ENCODE measurements at places on chromosomes 2 and 18. TPM values are rescaled to one million over a fixed set of nuclear protein-coding genes. Genes with fewer than 3 reads are reported as not detected.

DNA sequence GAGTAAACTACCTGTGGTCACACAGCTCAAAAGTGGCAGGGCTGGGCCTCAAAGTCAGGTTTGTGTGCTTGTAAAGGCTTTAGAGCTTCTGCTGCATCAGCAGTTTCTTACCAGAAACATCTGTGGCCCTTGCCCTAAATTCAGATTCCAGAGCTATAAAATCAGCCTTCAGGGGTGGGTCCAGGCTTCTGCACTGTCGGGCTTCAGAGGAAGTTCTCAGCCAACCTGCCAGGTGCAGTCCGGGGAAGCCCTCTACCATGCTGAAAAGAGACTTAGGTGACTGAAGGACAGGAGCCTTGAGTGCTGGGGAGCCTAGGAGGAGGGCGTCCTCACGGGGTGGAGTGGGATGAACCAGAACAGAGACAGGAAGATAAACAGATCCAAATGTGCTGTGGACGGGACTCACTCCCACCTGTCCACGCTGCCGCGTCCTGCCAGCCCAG is 69.9 kb upstream of the HS6ST1 start:
- peaks cover 1% of the 10 kb centered on the region for H3K27me3 ChIP-seq
- no peak overlapping the region for H3K4me3 ChIP-seq
- no peak overlapping the region for H3K27ac ChIP-seq
- no peaks in the 10 kb centered on the region for H3K36me3 ChIP-seq
- no peaks in the 10 kb centered on the region for H3K4me1 ChIP-seq
- DNase-seq = no peak

DNA sequence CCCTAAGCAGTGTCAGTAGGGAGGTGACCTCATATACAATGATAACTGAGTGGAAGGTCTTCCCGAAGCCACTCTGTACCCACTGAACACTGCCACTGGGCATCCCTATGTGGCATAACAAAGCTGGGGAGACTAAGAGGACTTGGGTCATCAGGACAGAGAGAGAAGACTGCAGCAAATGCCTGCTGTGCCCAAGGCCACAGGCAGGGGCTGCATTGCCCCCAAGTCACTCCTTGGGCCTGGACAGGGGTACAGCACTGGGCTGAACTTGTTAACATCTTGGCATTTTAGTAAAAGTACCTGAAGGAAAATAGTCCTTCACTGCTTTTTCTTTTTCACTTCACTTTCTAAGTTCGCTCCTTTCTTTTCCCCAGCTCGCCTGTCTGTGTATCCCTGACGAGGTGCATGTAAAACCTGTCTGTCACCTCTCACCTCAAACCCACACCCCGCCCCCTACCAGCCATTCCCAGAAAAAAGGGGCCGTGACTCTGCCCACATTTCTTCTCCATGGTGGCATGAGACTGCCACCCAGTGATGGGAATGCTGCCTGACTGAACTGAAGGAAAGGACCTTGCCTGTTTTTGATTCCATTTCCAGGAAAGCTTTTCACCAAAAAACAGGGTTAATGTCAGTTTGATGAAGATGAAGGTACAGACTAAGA is 62.9 kb downstream of the MTHFD2 start:
- no peak overlapping the region for H3K4me3 ChIP-seq
- no peaks in the 10 kb centered on the region for H3K27me3 ChIP-seq
- no peak overlapping the region for H3K27ac ChIP-seq
- no peaks in the 10 kb centered on the region for H3K36me3 ChIP-seq
- no peak for DNase-seq

GRCh38 chr18:3015204-3015592 is 2.3 kb upstream of the LPIN2 start:
- H3K4me3 ChIP-seq = no peak overlapping the region
- H3K27ac ChIP-seq = peak overlapping the region; percentile 38
- H3K36me3 ChIP-seq = no peaks in the 10 kb centered on the region
- H3K4me1 ChIP-seq = no peaks in the 10 kb centered on the region
- DNase-seq = no peak

DNA sequence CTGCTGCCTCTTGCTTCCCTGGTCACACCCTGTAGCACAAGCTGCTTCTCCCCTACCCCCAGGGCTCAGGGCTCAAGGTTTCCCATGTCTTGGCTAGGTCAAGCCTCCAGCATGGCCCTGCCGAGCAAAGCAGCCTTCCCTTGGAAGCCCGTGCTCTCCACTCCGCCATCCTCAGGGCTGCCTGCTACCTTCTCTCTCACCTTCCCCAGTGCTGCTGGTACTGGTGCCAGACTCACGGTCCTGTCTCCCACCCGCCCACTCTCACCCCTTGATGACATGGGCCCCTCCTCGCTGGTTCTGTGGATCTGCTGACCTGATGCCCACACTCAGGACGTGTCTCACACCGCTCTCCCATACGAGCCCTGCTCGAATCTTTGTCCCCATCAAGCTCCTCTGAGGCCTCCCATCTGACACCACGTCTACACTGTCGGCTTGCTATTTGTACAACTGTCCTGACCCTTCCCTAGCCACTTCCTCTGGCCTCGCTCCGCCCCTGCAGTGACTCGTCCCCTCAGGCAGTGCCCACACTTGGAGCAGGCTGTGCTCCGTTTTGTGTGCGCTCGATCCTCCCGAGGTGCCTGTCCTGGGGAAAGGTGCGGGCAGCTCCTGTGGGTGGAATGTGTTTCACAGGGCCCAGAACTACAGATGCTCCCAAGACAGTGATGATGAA is 49.9 kb downstream of the ZAP70 start:
- no peak for DNase-seq
- no peak overlapping the region for H3K4me3 ChIP-seq
- peaks cover 5% of the 10 kb centered on the region for H3K4me1 ChIP-seq
- H3K27ac ChIP-seq = no peak overlapping the region

DNA sequence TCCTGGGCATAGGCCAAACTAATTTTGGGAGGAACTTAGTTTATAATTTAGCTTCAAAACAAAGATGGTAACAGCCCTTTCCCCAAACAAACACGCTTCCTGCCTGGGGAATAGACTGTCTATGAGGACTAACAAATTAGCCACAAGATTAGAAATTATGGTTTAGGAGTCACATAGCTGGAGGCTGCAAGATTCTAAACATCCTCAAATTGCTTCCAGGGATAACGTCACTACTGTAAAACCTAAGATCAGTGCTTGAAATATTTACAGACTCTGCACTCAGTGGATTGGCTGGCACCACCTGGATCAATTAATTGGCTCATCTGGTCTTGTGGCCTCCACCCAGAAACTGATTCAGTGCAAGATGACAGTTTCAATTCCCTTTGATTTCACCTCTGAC is 118.0 kb upstream of the TACR1 start:
- H3K27ac ChIP-seq = no peak overlapping the region
- peaks cover 3% of the 10 kb centered on the region for H3K4me1 ChIP-seq
- no peak overlapping the region for H3K4me3 ChIP-seq
- no peak for DNase-seq
- no peaks in the 10 kb centered on the region for H3K36me3 ChIP-seq
- H3K27me3 ChIP-seq = no peaks in the 10 kb centered on the region

- H3K27ac ChIP-seq = no peak overlapping the region
- peak; percentile 11 for DNase-seq
- no peaks in the 10 kb centered on the region for H3K27me3 ChIP-seq
- no peaks in the 10 kb centered on the region for H3K4me1 ChIP-seq
- no peaks in the 10 kb centered on the region for H3K36me3 ChIP-seq
Observed at GRCh38 chr2:215660687-215661086, 224.8 kb upstream of the FN1 start.

- no peaks in the 10 kb centered on the region for H3K36me3 ChIP-seq
- no peak for DNase-seq
- H3K27ac ChIP-seq = no peak overlapping the region
- H3K4me3 ChIP-seq = no peak overlapping the region
- H3K4me1 ChIP-seq = peaks cover 22% of the 10 kb centered on the region
Observed at GRCh38 chr2:46257476-46257875, 39.7 kb upstream of the EPAS1 start.

DNA sequence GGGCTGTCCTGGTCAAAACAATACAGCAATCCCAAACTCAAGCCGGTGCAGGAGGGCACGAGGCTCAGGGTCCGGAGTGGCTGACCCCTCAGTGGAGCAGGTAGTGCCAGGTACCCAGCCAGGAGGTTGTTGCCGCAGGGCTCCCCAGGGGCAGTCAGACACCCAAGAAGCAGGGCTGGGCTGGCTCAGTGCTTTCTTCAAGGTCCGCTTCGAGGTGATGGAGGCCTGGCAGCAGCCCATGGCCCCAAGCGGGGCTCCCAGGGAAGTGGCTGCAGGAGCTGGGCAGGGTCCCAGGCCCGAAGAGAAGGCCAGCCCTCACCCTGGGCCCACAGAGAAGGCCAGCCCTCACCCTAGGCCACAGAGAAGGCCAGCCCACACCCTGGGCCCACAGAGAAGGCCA is 55.3 kb upstream of the COPS8 start:
- no peak overlapping the region for H3K4me3 ChIP-seq
- no peaks in the 10 kb centered on the region for H3K36me3 ChIP-seq
- no peaks in the 10 kb centered on the region for H3K4me1 ChIP-seq
- H3K27ac ChIP-seq = no peak overlapping the region
- no peaks in the 10 kb centered on the region for H3K27me3 ChIP-seq

- no peak overlapping the region for H3K4me3 ChIP-seq
- H3K27me3 ChIP-seq = no peaks in the 10 kb centered on the region
- H3K36me3 ChIP-seq = no peaks in the 10 kb centered on the region
- DNase-seq = no peak
- H3K4me1 ChIP-seq = no peaks in the 10 kb centered on the region
- H3K27ac ChIP-seq = no peak overlapping the region
Observed at GRCh38 chr18:44035554-44035953, 645.1 kb upstream of the SETBP1 start.

Gene IAH1
- 31.6 TPM for polyA plus RNA-seq

Gene SLC4A3
- polyA plus RNA-seq = 0.60 TPM

Gene KRTCAP3
- polyA plus RNA-seq = 1.7 TPM

All from psoas muscle (tissue), 8 donors.